Stimulated activated CD8-positive, alpha-beta memory T cell treated with anti-CD3 and anti-CD28 coated beads, Interleukin-15, amount 100 ng/mL, for 1 hour (primary cell): ENCODE measurements at places on chromosomes 3 and 15.

DNA sequence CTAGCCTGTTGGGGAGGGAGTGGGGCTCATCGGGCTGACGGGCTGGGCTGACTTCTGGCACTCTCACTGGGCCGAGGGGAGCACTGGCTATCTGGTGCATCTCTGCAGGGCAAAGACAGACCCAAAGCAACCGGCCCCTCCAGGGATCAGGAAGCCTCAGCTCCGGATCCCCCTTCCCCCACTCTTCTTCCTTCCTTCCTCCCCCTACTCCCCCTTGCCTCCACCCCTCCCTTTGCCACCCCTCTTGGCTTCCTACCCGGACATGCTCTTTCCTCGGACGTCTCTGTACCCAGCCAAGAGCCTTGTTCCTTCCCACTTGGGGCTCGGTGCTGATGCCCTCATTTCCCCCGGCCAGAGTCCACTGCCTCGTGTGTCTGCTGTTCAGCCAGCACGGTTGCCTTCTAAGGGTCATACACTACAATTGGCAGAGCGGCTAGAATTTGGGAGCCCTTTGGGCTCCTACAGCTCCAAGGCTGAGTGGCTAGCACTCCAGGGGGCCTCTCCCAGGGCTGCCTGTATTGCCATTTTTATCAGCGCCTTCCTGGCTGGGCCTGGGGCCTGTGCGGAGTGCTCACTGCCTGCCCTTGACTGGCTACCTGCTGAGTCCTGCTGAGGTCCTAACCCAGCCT, 10.9 kb downstream of the SEMA3F start:
- DNase-seq: no peak

DNA sequence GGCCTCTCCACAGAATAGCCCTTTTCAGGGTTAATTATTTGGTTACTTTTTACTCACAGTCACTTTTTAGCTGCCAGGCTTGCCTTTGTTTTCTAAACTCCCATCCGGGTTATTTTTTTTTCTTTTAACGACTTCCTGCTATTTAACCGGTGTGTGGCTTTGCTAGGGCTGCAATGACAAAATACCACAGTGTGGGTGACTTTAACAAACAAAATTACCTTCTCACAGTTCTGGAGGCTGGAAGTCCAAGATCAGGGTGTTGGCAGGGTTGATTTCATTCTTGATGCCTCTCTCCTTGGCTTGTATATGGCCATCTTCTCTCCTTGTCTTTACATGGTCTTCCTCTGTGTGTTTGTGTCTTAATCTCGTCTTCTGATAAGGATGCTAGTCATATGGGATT, 91.5 kb downstream of the IL1RAP start:
- no peak for DNase-seq

- DNase-seq: no peak
These were observed 287.8 kb upstream of the SATB1 start for GRCh38 chr3:18712713-18713576.

DNA sequence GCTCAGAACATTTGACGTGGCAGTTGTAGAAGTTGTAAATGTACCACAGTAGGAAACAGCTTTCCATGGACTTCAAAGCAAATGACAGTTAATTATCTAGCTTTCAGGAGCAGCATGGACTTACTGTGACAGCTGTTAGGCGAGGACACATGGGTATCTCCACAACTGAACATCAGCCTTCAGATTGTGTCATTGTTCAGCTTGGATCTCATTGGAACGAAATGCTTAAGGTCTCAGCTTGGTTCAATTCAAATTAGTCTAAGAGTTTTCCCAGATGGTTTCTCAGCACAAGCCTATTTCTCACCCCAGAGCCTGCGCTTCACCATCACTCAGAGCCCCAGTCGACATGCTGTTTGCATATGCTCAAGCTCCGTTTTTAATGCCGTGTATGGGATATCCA, 21.1 kb upstream of the GYG1 start:
- no peak for DNase-seq

DNA sequence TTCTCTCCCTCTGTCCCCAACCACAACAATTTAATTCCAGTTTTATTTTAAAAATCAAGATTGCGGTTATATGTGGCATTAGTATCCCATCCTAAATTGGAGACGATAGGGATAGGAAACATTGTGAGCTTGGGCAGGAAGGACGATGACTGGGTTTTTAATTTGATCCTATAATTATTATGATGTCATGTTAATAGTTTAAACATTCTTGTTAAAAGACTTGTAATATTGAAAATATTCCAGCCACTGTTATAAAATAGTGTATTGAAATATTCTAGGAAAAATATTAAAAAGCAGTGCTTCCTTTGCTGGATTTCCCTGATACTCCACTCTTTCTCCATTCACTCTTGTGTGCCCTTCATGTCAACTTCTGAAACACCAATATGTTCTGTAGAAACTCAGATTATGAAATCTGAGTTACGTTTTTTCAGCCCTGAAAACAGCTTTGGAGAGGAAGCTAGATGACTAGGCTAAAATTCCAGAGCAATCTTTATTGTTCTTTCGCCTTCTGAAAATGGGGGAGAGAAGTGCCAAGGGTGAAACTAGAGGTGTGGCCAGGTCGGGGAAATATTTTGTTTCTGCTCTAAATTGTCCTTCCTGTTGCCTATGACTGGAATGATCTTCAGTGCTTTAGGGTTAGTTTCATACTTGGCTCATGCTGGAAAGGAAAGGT, 46.1 kb upstream of the MAP3K13 start:
- DNase-seq: no peak

DNA sequence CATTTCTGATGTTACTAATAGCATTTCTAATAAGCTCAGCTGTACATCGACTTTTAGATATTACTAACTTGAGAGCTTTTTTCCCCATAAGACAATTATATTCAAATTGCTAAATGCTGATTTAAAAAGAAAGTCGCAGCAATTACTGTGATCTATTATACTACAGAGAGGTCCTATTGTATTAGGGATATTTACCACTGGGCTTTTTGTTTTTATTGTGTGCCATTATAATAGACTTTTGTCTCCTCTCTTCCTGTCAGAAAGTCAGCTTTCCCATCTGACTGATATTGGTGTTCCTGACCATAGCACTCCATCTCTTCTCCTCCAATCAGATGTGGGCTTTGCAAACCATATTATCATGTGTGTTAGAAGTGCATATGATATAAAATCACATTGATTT, 27.2 kb upstream of the RYR3 start:
- DNase-seq: no peak
